ENCODE measurements at places on chromosomes 6 and 20. TPM values are rescaled to one million over a fixed set of nuclear protein-coding genes. Genes with fewer than 3 reads are reported as not detected.

The RIPOR3 gene
- total RNA-seq, result 2.2 TPM

The PI16 gene
- not detected for total RNA-seq

The SOBP gene
- 109 TPM for total RNA-seq

The CASS4 gene
- 0.31 TPM for total RNA-seq
